ENCODE measurements at places on chromosomes 4 and X.

DNA sequence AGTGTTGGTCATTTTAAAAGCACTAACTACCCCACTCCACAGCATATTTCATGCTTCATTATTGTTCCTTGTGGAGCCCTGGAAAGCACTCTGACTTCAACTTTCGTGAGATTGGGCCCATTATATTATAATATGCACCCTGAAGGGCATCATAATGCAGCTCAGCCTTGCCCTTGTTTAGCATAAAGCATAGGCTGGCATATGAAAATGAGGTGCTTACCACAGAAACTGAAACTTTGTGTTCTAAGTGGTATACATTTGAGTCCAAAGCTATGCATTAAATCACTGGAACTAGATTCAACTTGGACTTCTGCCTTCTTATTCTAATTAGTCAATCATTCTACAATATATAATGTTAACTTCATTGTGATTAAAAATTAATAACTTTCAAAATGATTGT lies 1027.9 kb downstream of the STIM2 start:
- DNase-seq: no peak

DNA sequence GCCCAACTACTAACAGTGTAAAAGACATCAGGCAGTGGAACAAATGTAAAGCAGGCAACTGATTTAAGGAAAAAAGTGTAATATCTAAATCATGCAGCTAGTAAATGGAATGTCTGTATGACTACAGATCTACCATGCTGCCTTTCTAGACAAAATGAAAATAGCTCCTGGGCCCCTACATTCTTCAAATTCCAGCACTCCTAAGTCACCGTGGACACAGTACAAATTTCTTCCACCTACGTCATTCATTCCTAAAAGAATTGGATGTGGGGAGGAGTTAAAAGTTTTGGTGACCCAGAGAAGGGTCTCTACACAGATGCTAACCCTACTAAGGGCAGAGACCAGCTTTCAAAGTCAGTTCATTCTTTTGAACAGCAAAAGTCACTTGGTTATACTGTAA lies 137.2 kb upstream of the ARHGEF9 start:
- no peak for DNase-seq

GRCh38 chrX:124369722-124370121 lies 23.4 kb downstream of the SH2D1A start:
- DNase-seq: no peak

DNA sequence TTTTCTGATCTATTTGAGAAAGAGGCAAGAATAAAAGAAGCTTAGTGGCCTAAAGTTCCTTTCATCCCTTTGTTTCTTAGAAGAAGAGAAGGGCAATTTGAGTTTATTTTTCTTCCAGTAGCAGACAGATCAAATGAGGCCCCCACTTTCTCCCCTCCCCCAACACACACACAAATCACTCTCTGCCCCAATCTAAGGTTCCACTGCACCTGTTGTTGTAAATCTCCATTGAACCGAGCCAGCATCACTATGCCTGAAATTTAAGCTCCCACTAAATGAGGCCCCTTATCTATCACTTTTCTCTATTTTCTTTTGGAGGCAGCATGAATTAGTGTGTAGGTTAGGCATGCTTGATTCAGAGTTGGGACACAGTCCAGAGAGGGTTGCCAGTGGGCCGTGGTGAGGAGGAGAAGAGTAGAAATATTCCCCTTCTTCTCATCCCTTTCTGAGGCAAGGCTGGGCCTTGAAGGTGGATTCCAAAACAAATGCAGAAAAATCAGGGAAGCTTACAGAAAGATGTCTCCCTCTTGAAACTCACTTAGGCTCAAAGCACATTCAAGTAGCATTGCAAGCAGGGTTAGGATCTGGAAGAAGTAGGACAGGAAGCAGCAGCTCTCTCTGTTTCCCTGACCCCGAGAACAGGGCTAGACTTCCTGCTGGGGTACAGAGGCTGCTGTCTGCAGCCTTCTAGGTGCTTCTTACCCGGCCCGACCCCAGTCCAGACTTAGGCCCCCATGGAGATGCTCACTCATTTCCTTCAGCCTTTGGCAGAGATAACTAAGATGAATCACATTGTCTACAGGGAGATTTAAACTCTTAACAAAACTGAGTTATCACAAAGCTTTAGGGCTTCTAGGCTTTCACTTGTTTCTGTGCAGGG lies 70.7 kb downstream of the RASL11B start:
- no peak for DNase-seq

DNA sequence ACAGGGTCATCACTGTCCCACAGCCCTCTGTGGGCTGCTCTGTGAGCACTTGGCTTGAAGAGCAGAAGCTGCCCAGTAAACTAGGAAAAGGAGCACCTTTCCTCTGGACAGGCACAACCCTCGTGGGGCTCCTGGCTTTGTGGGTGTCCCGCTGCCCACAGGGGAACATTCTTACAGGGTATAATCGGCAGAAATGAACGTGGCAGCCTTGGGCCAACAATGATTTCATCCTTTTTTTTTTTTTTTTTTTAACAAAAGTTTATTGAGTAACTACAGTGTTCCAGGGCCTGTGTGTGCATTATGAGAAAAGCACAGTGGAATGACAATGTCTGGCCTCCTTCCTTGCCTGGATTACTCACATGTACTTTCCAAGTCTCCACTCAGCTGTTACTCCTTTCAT lies 197.2 kb downstream of the PDGFC start:
- DNase-seq: no peak

Measured in nephron progenitor cell (in vitro differentiated cells).